ENCODE measurements at places on chromosomes 16 and 17.

- DNase-seq, result no peak
Observed at GRCh38 chr16:85602402-85603202, 10.5 kb upstream of the GSE1 start.

GRCh38 chr16:60060731-60061130, 1326.6 kb upstream of the GOT2 start:
- no peak for DNase-seq

- DNase-seq, result no peak
Observed at GRCh38 chr17:47270946-47271705, 17.5 kb downstream of the ITGB3 start.

DNA sequence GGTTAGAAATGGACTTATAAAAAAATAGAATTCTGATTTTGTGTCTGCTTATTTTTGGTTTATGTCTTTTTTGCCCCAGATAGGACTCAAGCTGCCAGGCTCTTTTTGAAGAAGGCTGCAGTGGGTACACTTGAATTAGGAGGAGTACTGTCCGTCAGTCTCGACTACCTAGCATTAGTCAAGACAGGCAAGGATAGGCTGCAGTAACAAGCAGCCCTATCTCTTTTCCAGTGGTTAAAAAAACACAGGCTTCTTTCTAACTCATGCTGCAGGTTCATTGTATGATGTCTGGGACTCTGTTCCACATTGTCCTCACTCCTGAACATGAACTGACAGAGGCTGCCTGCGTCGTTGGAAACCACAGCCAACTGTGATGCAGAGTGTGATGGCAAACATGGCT, 8.0 kb downstream of the C16orf46 start:
- DNase-seq, result no peak

- peak; percentile 77 for DNase-seq
Observed at GRCh38 chr17:76791053-76791980, 53.4 kb downstream of the MFSD11 start.

- DNase-seq, result no peak
Observed at GRCh38 chr16:29198731-29199521, 207.6 kb downstream of the NPIPB11 start.

DNA sequence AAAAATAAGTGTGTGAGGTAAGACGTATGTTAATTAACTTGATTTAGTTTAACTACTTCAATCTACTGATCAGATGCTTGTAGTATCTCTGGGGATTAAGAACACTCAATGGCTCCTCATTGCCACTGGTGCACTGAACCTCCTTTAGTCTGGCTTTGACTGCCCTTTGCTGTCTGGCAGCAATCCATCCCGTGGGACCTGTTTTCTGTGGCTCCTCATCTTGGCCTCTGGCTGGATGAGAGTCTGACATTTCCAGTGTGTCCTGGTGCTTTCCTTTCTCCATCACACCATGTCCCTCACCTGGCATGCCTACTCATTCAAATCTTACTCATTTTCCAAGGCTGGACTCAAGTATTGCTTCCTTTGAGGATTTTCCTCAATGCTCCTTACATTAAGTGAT, 212.2 kb downstream of the CA10 start:
- DNase-seq, result no peak

GRCh38 chr16:1309888-1310831, 724 bp downstream of the UBE2I start:
- peak; percentile 59 for DNase-seq

DNA sequence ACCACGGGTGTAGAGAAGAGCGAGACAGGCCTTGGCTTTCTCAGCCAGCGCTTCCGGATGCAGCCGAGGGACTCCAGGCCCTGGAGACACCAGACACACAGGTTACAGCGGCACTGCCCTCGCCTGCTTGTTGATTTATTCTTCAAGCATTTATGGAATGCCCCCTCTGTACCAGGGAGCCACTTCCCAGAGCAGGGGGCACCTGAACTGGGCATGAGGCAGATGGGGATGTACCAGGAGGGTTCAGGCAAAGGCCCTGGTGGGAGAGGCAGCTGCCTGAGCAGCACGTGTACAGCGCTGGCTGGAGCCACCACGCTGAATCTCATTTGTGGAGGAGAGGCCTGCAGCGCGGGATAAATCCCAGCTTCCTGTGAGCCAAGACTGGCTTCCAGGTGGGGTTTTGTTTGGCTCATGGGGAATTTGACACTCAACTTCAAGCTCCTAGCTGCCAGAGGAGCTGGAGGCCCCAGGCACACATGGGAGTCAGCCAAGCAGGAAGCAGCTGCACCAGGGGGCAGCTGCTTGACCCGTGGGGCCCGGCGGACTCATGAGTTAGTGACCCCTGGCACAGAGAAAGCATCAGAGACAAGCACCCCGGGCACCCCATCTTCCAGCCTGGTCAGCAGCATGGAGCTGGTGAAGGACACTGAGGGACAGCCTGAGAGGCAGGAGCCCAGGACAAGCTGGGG, 59.7 kb downstream of the IL21R start:
- no peak for DNase-seq

DNA sequence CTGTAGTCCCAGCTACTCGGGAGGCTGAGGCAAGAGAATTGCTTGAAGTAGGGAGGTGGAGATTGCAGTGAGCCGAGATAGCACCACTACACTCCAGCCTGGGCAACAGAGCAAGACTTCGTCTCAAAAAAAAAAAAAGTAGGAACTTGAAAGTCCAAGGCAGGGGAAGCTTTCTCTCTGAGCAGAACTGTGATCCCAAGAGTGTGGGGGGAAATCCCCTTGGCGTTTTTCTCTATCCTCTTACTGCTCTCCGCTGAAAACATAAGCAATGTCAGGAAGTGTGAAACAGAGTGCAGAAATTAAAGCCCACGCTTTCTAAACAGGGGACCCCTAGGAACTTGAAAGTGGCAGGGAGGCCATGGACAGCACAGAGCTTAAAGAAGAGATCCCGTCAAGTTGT, 9.8 kb upstream of the CMTM3 start:
- no peak for DNase-seq

DNA sequence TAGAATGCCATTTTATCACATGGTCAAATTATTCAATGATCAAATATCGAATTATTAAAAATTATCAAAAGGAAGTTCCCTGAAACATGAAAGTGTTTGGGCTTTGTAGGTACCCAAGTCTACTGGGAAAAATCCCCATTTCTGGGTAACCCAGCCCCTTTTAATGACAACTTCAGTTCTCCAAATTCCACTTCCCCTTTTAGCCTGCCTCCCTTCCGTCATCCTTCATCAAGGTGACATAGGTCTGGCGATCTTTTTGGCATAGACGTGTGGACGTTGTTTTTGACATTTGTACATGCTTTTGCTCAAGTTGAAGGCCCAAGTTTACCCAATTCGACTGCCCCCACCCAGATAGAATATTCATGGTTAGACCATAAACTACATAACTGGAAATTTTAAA, 660.9 kb downstream of the MAF start:
- DNase-seq, result no peak

GRCh38 chr17:40480501-40481003, 20.9 kb downstream of the TNS4 start:
- peak; percentile 75 for DNase-seq

DNA sequence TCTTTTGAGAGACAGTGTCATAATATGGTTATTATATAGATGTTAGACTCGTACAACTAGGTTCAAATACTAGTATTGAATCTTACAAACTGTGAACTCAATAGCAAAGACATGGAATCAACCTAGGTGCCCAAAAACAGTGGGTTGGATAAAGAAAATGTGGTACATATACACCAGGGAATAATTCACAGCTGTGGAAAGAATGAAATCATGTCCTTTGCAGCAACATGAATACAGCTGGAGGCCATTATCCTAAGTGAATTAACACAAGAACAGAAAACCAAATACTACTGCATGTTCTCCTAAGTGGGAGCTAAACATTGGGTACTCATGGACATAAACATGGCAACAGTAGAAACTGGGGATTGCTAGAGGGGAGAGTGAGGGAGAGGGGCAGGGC, 8.1 kb downstream of the PHKB start:
- no peak for DNase-seq

GRCh38 chr16:57916735-57917438, 54.0 kb downstream of the CNGB1 start:
- DNase-seq, result no peak

GRCh38 chr16:56344518-56345405, 80.6 kb downstream of the AMFR start:
- DNase-seq, result no peak

GRCh38 chr16:55204069-55204468, 119.9 kb upstream of the IRX6 start:
- no peak for DNase-seq

- DNase-seq, result no peak
Observed at GRCh38 chr17:51739245-51739886, 419.1 kb downstream of the CA10 start.

All from AG20443 (cell line).